ENCODE measurements at places on chromosomes 5 and 9.

DNA sequence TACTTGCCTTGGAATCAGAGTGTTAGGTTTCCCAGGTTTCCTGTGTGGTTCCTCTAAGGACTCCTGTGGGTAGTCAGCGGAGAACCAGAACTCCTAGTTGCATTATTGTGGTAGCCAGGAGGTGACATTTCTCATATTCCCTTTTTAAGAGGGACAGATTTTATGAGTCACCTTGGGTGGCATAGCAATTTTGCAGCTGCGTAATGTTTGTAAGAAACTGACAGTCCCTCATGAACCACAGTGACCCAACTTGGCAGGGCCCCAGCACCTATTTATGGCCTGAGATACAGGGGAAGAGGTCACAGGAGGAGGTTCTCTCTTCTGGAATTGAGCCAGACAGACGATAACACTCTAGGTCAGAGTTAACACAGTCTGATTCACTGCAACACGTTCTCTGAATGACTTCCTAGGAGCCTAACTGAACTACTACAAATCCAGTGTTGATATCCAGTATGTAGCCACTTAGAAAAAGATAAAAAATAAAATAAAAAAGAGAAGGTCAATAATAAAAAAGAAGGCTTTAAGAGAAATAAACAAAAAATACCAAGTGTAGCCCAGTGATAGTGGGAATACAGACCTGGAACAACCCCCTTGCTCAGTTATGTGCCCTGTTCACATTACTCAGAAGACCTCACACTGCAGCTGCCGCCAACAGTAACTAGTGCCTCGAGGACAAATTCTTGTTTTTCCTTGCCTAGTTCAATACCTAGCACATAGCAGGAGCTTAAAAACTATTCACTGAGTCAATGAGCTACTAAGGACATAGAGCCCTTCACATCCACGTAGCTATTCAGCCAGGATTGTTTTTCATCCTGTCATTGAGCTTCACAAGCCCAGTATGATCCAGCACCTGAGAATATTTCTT, 50.7 kb upstream of the VLDLR start:
- peak; percentile 76 for DNase-seq

DNA sequence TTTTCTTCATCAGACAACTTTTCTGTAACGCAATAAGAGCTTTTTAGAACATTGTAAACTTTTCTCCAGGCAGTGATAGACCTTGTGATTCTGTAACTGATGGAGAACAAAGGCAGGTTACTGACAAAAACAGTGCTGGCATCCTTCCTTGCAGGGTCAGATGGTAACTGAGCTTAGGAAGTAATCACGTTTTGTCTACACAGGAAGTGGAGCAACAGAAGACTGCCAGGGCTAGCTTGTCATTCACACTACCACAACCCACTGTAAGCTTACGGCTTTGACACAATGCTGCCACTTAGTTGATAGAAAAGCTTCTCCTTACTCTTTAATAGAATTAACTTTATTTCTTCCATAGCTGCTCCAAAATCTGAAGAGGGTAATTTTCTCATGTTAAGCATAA, 46.8 kb downstream of the FBN2 start:
- DNase-seq, result no peak

DNA sequence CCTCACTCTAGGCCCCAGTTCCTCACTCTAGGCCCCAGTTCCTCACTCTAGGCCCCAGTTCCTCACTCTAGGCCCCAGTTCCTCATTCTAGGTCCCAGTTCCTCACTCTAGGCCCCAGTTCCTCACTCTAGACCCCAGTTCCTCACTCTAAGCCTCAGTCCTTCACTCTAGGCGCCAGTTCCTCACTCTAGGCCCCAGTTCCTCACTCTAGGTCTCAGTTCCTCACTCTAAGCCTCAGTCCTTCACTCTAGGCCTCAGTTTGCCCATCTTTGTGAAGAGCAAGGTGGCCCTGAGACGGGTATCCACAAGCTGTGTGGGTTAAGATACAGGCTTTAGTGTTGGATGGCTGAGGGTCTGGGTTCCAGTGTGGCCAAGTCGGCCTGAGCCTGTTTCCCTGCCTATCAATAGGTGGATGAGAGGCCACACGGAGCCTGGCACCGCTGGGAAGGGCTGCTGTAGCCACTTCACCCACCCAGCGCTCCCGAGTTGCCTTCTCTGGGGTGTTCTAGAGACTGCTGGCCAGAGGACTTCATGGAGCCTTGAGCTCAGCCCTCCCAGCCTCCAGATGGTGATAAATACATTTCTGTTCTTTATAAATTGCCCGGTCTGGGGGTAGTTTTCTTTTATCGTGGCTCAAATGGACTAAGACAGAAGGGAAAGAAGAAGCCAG, 150.2 kb downstream of the RXRA start:
- no peak for DNase-seq

DNA sequence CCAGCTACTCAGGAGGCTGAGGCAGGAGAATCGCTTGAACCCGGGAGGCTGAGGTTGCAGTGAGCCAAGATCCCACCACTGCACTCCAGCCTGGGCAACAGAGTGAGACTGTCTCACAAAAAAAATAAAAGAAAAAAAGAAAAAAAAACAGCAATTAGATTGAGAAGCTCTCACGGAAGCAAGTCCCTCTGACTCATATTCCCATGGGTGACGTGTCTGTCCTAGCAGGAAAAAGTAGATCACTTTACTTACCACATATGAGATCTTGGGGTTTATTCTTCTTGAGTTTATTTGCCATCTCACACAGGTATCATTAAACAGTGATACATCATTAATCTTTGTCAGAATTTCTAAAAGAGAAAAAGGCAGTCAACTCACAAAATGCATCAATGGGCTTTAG, 62.6 kb downstream of the SUSD1 start:
- no peak for DNase-seq

GRCh38 chr9:2630158-2630557, 8.6 kb downstream of the VLDLR start:
- no peak for DNase-seq

DNA sequence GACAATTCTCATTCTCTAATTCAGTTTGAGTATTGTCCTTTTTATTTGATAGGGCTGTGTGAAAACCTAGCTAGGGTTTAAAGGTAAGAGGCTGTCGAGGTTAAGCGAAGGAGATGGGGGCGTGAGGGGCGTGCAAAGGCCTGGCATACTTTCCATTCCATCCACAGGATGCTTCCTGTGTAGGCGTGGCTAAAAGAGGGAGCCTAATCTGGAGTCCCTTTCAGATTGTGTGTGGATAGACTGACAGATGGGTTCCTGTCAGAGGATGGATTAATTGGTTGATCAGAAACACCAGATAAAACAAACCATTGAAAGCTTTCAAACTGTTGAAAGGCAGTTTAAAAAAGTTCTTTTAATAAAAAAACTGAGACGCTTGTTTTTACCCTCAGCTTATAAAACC, 1.1 kb upstream of the ELL2 start:
- DNase-seq, result no peak

Data from hematopoietic multipotent progenitor cell (in vitro differentiated cells).